ENCODE measurements at places on chromosomes 5 and 9.

- no peak for DNase-seq
These were observed 24.3 kb downstream of the NUP214 start for GRCh38 chr9:131149688-131150053.

DNA sequence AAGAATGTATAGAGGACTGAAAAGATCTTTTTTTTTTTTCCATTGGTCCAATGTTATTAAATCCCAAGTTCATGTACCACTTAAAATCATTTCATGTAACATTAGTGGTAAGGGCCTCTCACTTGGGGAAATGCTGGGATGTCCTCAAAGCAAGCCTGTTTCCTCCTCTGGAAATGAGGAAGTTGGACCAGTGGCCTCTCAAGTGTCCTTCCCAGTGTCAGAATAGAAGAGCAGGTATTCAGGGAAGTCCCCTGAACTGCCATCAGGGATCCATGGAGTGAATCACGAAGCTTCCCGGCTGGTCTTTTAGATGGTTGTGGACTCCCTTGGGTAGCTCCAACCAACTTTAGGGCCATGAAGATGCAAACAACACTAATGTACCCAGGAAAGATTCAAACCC lies 55.2 kb upstream of the AFAP1L1 start:
- no peak for DNase-seq

- peak; percentile 31 for DNase-seq
These were observed 53.7 kb upstream of the FABP6 start for GRCh38 chr5:160175438-160176218.

DNA sequence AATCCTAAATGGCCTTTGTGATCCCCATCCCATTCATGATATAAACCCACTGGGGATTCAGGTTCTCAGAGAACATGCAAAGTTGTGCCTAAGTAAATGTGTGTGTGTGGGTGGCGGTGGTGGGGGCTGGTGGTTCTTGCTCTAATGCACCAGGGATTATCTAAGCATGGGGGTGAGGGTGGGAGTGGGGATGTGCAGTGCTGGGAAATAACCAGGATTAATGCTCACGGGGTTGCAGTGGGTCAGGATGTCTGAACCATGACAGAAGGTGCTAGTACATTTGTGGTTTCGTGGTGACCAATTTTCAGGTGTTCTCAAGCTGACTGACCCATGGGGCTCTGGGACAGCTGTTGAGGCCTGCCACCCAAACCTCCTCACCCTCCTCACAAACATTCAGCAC lies 101.0 kb downstream of the ZNF608 start:
- DNase-seq: no peak

- DNase-seq: no peak
These were observed 49.7 kb downstream of the POU4F3 start for GRCh38 chr5:146388386-146388785.

DNA sequence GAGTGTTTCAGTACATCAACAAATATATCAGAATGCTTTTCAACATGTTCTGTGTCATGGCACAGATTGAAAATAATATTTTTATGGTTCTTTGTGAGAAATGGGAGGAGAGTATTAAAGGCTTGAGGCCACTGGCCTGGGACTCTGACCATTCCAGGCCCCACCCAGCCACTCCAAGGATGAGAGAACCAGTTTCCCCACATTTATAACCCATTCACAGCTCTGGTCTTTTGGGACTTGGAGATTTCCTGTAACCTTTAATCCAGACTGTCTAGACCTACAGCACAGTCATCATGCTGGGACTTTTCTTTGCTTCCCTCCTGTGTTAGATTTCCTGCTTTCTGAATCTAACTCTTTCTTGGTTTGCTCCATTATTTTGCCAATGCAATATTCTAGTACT lies 389.6 kb downstream of the KIAA0825 start:
- peak; percentile 6 for DNase-seq

GRCh38 chr9:21661626-21662025 lies 140.8 kb upstream of the MTAP start:
- peak; percentile 56 for DNase-seq

GRCh38 chr5:161138751-161139455 lies 286.9 kb upstream of the ATP10B start:
- no peak for DNase-seq

- DNase-seq: no peak
These were observed 8.1 kb downstream of the ARRDC3 start for GRCh38 chr5:91374893-91375520.

- DNase-seq: no peak
These were observed 167.5 kb downstream of the SAXO1 start for GRCh38 chr9:18865542-18865941.

DNA sequence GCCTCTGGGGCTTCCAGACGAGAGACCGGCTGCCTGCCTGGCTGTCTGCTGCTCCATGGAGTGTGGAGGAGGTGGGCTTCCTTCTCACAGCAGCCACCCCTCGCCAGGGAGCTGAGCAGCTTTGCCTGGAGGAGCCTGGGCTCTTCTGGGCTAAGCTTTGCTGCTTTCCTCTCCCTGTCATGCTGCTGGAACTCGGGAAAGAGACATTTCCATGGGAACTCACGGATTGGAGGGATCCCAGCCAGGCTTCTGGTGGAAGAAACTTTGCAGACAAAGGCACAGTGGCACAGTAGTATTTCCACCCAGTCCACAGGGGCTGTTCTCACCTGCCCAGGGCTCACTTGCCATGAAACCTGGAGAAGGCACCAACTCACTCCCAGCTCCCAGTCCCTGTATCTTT lies 5.6 kb upstream of the NTNG2 start:
- DNase-seq: no peak

GRCh38 chr9:93598647-93599241 lies 22.4 kb downstream of the PHF2 start:
- DNase-seq: peak; percentile 40

DNA sequence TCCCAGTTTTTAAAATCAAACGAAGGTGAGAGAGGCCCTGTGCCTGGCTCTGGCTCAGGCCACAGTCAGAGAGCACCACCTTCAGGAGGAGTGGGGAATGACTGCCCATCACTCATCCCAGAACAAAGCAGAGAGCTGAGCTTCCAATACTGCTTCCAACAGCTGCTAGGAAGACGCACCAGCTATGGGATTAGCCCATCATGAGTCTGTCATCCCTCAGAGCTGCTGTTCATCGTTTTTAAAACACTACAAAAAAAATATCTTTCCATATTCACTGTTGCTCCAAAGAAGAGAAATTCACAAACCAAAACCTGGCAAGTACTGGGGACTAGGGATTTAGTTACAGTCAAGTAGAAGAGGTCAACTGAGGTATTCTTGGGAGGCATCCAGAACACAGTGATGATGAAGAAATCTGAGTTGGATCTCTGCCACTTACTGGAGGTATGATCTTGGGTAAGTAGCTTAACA lies 102.4 kb downstream of the CDK5RAP2 start:
- DNase-seq: peak; percentile 84

GRCh38 chr5:179008667-179009066 lies 13.5 kb upstream of the GRM6 start:
- no peak for DNase-seq

DNA sequence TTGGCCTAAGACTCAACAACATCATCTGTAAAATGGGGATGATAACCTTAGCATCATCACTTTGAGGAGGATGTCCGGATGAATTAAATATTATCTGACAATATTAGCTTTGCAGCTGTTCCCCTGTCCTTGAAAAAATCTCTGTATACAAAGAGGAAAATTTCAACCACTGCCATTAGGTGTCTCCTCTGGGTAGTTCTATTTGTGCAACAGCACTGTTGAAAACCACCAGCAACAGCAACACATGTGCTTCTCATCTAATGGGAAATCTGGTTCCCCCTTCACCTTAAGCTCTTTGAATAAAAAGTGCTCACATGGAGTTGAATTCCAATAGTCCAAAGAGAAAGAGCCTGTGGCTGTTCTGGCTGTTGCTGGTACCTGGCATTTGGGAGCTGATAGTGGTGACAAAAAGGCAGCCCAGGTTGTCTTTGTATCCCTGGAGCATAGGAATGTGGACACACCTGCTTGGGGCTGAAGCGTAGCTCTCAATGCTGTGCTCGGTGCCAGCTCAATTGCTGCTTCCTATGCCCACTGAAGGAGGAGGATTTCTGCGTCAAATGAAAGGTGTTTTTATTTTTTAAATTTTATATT lies 322.1 kb upstream of the MSX2 start:
- DNase-seq: no peak

DNA sequence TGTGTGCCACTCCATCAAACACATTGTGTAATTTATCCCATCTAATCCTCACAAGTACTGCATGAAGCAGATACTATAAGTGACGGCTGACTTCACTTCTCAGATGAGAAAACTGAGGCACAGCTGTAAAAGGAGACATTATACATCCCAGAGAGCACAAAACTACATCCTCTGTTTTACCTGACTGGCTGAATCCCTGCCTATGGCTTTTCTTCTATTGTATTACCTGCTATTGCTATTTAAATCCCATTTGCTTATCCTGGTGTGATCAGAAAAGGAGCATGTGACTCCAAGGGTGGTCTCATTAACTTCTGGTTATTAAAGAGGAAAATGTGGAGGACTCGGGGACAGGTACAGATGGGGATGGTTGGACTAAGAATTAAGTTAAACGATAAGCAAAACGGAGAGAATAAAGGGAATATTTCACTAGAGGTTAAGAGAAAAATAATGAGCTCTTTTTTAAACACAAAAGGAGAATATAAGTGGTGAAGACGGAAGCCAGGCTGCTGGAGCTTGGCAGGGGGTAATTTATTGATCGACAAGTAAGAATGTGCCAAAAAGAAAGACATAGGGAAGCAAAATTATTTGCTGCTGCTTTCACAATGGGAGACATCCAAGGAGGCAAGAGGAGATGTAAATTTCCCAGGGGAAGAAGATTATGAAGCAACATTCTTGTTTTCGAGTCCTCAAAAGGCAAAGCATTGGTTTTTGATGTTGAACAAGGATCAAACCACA lies 155.7 kb upstream of the GPR151 start:
- DNase-seq: no peak

GRCh38 chr9:131459056-131459455 lies 43.7 kb upstream of the POMT1 start:
- no peak for DNase-seq

DNA sequence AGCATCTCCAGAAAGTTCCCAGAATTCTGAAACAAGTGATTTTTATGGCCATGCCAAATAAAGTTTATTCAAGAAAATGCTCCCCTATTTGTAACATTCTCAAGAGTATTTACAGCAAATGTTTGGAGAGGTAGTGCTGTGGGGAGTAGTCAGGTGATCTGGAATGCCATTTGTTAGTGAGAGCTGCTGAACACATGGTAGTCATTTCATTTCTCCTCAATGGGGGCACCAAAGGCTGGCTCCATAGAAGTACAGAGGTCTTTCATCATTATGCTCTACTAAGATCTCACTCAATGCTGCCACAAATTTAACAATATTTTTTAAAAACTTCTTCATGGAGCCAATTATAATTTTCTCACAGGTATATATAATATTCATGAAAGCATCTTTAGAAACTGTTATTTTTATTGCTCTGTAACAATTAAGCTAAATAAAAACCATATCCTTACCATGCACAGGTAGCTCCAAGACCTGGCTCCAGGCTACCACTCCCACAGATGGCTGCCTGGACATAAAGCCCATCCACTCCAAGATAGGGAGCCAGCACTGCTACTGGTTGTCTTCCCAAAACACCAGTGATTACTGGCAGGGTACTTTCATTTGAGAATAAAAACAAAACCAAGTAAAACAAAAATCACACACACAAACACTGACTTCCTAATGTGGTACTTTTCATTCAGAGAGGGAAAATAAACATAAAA lies 200.8 kb downstream of the PLK2 start:
- DNase-seq: no peak

DNA sequence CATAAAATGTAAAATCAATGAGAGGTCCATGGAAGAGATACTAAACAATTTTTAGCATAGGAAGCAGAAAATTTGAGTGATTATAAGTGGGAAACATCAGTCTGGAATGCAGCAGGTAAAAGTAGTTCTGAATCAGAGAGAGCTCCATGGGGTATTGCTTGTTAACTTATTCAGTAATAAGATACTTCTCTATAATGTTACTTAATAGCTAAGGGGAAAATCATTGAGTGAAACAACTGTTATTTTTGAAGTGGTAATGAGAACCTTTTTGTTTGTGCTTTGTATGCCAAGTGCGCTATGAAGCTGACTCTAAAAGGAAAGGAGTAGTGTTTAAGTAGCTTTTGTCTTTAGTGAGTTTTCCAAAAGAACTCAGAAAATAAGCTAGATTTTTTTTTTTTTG lies 95.2 kb downstream of the ERBIN start:
- no peak for DNase-seq

DNA sequence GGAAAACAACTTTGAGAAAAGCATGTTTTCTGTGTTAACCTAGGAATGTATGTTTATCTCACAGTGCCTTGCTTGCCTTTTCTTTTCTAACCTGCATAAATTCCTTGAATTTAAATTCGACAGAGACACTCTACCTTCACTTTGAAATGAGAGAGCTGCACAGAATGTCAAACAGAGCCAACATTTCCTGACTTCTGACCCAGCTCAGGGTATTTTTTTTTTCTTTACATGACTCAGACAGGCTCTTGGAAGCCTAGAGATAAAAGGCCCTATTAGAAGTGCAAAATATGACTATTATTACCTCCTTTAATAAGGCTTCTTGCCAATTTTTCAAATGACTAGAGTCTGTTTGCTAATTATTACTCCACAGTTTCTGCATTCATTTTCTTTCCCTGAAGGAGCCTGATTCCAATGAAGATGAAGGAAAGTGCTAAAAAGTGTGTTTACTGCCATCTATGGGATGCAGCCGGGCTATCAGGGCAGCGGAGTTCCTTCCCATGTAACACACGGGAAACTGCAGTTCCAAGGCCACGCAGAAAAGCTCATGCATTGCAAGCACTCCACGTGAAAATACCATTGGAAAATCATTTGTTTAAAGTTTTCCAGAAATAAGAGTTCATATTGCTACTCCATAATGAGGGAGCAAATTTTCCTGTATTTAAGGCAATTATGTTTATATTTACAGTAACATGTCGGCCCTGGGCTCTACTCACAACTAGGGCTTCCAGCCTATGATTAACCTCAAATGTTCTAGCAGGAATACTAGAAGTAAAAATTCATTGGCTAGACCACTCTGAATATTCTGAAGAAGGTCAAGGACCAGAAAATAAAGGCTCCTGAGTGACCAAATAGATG lies 485.6 kb downstream of the ZSWIM6 start:
- DNase-seq: peak; percentile 75

GRCh38 chr9:110954822-110955291 lies 83.4 kb downstream of the LPAR1 start:
- no peak for DNase-seq

- DNase-seq: no peak
These were observed 730.6 kb upstream of the ZNF608 start for GRCh38 chr5:125476901-125477585.

GRCh38 chr9:37248651-37249163 lies 128.3 kb downstream of the ZCCHC7 start:
- DNase-seq: no peak

DNA sequence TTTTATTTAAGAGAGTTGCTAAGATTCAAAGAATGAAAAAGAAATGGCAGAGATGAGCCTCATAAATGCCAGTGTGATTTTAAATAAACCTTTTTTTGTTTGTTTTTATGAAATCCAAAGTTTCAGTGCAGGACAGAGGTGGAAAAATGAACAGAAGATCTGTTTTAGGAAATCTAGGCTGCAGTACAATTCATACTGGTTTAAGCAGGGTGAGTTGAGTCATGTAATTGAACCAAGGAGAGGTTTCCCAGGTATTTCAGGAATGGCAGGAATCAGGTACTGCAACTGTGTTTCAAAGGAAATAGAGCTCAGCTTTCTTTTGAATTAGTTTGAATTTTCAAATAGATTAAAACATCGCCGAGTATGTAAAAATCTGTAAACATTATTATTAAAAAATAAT lies 3.0 kb upstream of the ANKRD31 start:
- no peak for DNase-seq

GRCh38 chr5:80874162-80874561 lies 86.0 kb upstream of the RASGRF2 start:
- DNase-seq: no peak

GRCh38 chr5:172592881-172593280 lies 48.2 kb upstream of the NEURL1B start:
- DNase-seq: no peak

Measured in GM03348 (cell line).